ENCODE measurements at places on chromosomes 1 and 21.

DNA sequence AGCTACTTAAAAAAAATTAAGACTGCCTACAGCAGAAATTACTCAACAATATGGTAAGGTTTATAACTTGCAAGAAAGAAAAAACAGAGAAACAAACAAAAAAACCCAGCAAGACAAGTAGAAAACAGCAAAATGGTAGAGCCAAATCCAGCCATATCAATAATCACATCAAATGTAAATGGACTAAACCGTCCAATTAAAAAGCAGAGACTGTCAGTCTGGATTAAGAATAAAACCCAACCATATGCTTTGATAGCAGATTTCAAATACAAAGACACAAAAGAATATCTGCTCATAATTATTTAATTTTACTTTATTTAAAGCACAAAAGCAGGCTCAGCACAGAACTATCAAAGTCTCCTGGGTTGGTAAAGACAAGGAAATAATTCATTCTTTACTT is 17.5 kb downstream of the PACC1 start:
- no peak for DNase-seq

DNA sequence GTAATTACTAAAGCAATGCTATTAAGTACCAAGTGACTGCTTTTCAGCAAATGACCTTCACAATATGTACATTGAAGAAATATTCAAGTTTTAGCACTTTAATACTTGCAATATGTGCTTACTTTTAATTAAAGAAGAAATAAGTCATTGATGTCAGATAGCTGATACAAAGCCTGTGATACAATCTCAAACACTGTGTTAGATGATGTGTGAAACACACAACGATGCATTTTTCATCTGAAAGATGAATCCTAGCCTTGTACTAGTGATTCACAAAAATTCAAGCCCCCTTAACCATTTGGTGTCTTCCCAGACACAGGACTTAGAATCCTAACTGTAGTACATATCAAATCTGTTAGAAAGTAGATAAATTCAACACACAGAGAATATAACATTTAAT is 724.1 kb upstream of the ADAMTS5 start:
- no peak for DNase-seq

GRCh38 chr1:184953600-184954219 is 20.6 kb downstream of the NIBAN1 start:
- no peak for DNase-seq

DNA sequence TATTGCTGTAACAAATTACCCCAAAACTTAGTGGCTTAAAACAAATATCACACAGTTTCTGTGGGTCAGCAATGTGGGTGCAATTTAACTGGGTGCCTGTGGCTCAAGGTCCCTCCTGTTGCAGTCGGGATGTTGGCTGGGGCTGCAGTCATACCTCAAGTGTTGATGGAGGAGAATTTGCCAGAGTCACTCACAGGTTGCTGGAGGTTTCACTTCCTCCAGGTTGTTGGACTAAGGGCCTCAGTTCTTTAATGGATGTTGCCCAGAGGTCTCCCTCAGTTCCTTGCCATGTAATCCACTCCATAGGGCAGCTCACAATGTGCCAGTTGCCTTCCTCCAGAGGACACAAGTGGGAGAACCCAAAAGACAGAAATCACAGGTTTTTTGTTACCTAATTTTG is 2.5 kb upstream of the TAF13 start:
- no peak for DNase-seq

- DNase-seq, result no peak
Measured at GRCh38 chr1:19206947-19207346, 3.1 kb downstream of the UBR4 start.

Data from stimulated activated CD8-positive, alpha-beta memory T cell treated with anti-CD3 and anti-CD28 coated beads, Interleukin-7, amount 100 ng/mL, for 1 hour (primary cell).